ENCODE measurements at places on chromosomes 5 and 9.

GRCh38 chr9:38388283-38389223, 3.9 kb upstream of the ALDH1B1 start:
- no peak for DNase-seq

DNA sequence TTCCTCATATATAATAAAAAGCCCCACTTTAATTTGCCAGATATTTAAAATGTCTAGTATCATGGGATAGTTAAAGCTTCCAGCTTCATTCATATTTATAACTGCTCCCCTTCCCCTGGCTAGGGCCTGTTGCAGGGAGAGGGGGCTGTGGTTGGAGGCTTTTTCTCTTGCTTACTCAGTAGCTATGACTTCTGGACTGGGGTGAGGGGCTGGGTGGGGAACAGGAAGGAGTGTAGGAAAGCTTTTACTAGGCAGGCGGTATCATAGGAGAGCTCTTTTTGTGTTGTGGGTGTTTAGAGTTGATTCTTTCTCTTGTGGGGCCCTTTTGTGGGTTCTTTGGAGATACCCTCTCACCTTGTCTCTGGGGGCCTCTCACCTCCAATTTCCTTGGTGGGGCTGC, 39.4 kb downstream of the PIP5K1B start:
- DNase-seq, result no peak

GRCh38 chr5:60458666-60459065, 241.3 kb downstream of the DEPDC1B start:
- no peak for DNase-seq

GRCh38 chr5:74679966-74680365, 5.1 kb upstream of the HEXB start:
- no peak for DNase-seq

DNA sequence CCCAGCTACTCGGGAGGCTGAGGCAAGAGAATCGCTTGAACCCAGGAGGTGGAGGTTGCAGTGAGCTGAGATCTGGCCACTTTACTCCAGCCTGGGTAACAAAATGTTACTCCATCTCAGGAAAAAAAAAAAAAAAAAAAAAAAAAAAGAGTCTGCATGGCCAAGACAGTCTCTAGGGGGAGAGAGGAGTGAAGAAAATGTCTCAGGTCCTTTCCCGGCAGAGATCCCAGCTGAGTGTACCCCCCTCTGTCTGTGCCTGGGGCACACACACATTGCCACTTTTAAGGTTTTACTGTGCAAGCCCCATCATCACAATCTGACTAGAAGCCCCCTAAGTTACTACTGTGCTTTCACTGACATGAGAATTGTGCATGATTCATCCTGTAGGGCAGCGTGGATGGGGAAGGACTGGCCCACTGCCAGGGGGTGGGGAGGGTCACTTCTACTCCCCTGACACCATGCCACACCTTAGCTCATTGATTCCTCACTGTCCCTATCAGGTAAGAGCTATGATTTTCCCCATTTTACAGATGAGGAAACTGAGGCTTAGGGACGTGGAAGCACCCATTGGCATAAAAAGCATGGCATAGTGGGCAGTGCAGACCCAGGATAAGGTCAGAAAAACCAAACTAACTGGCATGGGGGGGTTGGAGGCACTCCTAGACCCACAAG, 102.3 kb upstream of the LARP1 start:
- no peak for DNase-seq

DNA sequence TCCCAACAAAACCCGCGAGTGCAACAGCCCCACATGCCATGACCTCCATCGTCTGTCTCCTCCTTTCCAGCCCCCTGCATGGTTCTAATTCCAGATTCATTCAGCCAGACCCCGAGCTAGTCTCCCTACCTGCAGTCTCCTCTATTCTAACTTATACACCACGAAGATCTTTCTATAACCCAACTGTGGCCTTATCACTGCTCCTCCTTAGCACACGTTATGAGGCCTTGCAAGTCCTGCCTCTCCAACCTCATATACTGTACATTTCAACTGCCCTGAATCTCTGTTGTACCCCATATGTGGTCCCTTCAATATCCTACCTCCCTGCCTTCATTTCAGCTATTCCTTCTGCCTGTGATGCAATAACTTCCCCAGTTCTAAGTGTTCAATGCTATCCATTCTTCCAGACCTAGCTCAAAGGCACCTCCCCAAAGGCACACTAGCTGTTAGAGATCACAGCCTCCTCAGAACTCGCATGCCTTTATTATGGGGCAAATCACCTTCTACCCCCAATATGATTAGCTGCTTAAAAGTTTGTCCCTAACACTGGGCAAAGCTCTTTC, 215.1 kb upstream of the TRIM32 start:
- no peak for DNase-seq

DNA sequence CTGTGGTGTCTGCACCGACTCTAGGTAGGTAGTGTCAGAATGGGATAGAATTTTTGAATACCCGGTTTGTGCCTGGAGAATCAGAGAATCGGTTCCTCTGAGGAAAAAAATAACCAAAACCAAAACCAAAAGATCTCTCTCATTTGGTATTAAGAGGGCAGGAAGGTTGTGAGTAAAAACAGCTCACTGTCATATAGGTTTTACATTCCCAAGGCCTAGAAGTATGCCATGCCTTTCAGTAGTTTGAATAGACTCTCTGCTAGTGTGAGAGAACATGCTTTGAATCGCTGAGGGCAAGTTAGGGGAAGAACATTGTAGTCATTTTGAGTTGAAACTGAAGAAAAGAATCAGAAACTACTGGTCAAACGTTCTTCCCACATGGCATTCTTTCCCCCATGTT, 411.4 kb upstream of the CD180 start:
- DNase-seq, result no peak

DNA sequence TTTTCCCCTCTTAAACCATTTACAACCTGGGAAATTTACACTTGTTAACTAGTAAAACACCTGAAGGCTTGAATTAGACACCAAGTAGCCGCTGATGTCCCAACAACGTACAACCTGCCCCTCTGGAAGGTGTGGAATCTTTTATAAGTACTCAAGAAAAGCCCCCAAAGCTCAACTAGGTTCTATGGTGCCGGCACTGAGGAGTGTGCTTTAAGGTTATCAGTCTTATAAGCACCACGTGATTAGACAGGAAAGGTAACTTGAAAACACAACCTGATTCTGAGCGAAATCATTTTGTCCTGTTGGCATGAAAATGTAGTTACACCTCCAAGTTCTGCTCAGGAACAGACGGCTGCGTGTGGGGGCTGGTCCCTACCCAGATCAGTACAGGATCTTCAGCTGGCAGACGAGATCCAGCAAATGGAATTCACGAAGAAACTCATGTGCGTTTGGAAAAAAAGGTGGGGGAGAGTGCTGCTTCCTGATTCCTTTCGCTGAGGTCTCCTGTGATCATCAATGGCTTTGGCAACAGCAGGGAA, 195.5 kb downstream of the MEF2C start:
- no peak for DNase-seq

GRCh38 chr9:15295761-15296405, 11.1 kb downstream of the TTC39B start:
- DNase-seq, result no peak

DNA sequence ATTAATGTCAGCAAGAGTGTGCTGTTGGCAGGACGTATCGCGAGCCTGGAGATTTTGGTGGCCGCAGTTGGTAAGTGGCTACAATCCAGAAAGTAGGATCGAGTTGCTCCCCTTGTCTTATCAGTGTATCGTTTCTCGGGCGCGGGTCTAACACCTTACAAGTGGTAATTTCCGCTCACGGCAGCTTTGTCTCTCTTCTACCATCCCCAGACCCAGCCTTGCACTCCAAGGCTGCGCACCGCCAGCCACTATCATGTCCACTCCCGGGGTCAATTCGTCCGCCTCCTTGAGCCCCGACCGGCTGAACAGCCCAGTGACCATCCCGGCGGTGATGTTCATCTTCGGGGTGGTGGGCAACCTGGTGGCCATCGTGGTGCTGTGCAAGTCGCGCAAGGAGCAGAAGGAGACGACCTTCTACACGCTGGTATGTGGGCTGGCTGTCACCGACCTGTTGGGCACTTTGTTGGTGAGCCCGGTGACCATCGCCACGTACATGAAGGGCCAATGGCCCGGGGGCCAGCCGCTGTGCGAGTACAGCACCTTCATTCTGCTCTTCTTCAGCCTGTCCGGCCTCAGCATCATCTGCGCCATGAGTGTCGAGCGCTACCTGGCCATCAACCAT, 1.1 kb downstream of the PTGER4 start:
- DNase-seq, result peak; percentile 26

GRCh38 chr5:116522356-116523136, 52.1 kb downstream of the SEMA6A start:
- DNase-seq, result no peak

GRCh38 chr9:69027355-69028097, 8.0 kb upstream of the FXN start:
- DNase-seq, result no peak

DNA sequence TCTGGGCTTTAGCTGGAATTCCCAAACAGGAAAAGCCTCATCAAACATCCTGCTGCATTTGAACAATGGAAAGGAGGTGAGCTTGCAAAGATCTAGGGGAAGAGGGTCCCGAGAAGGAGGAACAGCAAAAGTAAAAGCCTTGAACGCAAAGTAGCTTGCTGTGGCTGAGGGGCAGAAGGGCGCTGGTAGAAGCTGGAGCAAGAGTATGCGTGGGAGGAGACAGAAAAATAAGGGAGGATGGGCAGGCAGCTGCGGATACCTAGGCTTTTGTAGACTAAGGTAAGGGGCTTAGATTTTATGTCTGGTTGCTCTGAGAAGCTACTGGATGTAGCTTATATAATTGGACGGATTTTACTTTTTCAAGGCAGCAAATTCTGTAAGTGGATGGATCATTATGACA, 21.9 kb upstream of the TGFBR1 start:
- DNase-seq, result no peak

- no peak for DNase-seq
These were observed 62.7 kb downstream of the RXRA start for GRCh38 chr9:134388976-134389375.

GRCh38 chr5:73565969-73566547, 515 bp downstream of the UTP15 start:
- DNase-seq, result no peak

DNA sequence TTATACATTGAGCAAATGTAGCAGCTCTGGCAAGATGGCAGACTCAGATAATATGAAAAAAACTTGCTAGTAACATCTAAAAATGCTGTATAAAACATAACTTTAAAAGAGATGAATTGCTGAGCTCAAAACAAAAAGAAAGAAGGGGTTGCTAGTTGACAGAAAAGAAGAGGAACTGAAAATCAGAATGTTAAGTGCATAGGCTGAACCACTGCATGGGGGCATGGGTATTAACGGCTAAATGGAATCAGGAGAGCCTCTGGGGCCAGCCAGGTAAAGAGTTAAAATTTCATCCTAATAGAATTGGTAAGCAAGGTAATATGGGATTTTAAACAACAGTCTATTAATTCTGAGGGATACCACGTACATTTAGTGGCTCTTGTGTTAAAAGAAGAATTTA, 146.8 kb downstream of the SMC2 start:
- no peak for DNase-seq

GRCh38 chr9:32524892-32525708, 896 bp downstream of the RIGI start:
- no peak for DNase-seq

GRCh38 chr9:87301371-87301770, 196.3 kb upstream of the DAPK1 start:
- no peak for DNase-seq

DNA sequence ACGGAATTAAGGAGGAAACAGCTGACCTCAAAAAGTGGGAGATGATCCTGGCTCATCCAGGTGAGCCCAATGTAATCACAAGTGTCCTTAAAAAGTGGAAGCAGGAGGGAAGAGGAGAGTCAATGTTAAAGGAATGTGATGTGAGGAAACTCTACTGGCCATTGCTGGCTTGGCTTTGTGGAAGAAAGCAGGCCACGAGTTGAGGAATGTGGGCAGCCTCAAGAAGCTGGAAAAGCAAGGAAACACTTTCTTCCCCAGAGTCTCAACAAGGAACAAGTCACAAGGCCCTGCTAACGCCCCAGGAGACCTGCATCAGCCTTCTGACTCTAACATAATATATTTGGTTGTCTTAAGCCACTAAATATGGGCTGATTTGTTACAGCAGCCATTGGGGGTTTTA, 252.8 kb downstream of the PSAT1 start:
- no peak for DNase-seq

DNA sequence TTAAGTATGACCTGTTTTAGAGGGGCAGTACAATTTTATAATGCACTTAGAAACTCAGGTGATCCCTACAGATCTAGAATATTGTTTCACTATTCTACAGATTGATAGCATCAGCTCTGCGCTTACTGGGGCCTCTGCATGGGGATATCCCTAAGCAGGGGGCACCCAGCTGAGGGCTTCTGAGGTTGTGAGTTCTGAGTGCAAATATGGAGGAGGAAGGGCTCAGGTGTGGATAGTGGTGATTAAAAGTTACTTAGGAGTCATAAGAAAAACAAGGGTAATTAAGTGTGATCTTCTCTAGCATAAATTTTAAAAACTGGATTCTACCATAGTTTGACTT, 274.4 kb downstream of the EFNA5 start:
- no peak for DNase-seq

GRCh38 chr5:168227973-168228615, 63.4 kb upstream of the WWC1 start:
- DNase-seq, result no peak

Measured in activated T-helper 1 cell treated with anti-CD3 and anti-CD28 coated beads, Interleukin-2, amount 50 U/mL, for 16 hours (primary cell).